NCI-H774 (cell line): ENCODE measurements at places on chromosomes 5 and 9.

GRCh38 chr5:173573126-173573960 lies 43.1 kb downstream of the BOD1 start:
- DNase-seq: peak; percentile 47

GRCh38 chr5:91225848-91226686 lies 157.1 kb downstream of the ARRDC3 start:
- no peak for DNase-seq

GRCh38 chr9:6680797-6681146 lies 35.2 kb upstream of the GLDC start:
- peak; percentile 73 for DNase-seq

DNA sequence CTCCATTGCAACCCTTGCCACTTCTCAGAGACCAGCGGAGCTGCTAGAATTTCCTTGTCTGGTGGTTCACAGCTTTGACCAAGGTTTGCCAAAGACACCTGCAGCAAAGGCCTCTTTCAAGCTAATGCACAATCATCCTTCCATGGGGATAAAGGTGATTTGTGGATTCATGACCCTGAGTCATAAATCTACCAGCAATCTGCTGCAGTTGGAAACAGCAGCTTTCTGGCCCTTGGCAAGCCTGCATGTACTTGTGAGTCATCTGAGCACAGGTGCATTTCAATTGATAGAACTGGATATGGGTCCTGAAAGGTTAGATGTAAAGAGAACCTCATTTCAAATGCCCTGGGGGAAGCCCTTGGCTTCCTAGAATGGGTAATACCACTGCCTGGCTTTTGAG lies 21.6 kb upstream of the TCF7 start:
- no peak for DNase-seq

- no peak for DNase-seq
Measured at GRCh38 chr5:169442913-169443784, 140.4 kb upstream of the SPDL1 start.

- no peak for DNase-seq
Measured at GRCh38 chr5:179309751-179310320, 35.4 kb downstream of the ADAMTS2 start.

GRCh38 chr5:81401266-81401665 lies 7.3 kb upstream of the ACOT12 start:
- no peak for DNase-seq

DNA sequence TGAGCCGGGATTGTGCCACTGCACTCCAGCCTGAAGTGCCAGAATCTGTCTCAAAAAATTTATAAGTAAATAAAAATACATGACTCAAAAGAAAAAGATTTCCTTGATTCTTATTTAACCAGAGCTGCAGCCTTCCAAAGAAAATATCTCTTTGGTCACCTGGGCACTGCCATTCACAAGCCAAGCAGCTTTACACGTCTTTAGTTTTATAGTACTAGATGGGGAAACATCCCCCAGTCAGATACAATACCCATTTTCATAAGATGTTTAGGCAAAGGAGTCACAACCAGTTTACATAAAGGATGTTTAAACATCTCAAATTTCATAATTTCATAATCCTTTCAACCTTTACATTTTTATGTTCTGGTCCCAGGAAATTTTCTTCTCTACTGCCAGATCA lies 13.7 kb upstream of the OXCT1 start:
- DNase-seq: no peak

DNA sequence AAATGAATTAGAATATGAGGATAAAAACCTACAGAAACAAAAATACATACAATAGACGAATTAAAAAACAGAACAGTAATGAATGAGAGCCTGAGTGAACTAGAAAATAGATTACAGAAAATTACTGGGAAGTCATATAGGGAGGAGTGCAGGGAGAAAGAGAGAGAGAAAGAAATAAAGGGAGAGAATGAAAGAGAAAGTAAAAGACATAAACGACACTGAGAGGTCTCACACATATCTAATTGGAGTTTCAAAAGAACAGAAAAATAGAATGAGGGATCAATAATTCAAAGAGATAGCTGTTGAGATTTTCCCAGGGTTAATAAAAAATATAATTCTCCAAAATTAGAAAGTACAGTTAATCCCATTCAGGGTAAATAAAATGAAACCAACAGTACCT lies 156.4 kb upstream of the FTMT start:
- DNase-seq: no peak

DNA sequence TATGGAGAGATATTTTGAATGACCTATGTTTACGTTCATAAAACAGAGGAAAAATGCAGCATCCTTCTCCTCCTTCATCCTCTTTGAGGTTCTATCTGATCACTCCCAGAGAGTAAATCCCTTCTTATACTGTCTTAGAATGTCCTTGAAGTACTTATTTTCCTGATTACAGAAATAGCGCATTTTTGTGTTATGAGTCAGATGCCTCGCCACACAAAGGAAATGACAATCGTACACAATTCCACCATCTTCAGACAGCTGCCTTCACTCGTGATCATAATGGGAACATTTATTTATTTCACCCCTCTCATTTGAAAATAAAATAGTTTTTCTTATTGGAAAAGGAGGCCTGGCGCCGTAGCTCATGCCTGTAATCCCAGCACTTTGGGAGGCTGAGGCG lies 2.4 kb upstream of the GLT6D1 start:
- no peak for DNase-seq

DNA sequence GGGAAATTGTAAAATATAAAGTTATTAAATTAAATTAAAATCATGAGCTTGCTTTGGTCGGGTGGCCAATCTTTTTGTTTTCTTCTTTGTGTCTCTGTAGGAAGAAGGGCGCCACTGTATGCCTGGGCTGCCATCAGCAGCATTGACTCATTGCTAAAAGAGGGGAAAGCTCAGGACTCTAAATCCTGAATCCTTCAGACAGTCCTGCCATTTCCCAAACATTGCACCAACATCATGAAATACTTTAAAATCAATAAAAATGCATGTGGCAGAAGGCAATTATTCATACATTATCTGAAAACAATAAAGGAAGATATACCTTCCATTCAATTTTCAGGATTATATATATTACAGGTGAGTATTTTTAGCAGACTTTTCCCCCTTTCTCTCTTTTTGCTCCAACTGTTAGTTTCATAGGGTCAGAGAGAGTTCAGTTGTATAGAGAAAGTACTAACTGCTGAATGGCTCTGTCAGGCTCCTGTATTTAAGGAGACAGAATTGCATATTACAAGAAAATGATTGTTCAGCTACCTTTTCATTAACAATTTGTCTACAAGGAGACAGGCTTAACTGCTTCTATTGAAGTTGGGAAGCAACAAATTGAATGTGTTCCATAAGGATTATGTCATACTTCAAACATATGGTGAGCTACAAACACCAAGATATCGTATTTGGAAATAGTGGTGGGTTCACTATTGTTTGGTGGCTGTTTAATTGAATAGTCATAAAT lies 95.7 kb downstream of the ATPSCKMT start:
- DNase-seq: no peak

DNA sequence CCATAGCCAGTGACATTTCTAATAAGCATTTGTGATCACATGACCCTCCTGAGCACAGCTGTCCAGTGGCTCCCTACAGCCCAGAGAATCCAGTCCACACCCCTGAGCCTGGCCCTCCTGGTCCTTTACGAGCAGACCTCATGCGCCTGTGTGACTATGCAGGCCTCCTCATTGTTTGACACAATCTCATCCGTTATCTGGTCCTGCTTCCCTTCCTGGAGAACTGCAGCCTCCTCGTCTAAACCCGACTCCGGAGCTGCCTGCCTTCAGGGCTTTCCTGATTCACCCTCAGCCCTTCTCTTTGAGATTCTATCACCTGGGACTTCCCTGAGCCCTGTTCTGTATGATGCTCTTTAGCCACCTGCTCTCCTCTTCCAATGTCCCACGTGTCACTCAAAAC lies 79.7 kb downstream of the GPR21 start:
- no peak for DNase-seq

DNA sequence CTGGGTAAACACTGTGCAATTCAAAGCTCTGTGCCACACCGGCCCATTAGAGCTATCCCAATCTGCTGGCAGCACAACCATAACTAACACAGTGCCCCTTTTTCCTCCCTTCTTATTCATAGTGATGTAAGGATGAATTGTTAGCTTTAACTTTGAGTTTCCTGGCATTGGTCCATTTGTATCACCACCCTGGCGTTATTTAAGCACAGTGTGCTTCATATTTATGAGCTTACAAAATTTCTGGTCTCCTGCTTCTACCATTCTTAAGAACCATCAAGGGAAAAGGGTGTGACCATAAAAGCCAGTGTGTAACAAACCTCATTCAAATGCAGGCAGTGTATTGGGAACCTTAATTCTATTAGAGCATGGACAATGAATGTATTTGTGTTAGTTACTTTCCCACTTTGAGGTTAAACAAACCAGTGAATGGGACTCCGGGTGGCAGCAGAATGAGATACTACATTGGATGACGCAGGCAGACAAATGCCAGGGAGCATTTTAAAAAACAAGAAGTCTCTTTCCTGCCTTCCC lies 222.6 kb downstream of the TMEM161B start:
- no peak for DNase-seq

DNA sequence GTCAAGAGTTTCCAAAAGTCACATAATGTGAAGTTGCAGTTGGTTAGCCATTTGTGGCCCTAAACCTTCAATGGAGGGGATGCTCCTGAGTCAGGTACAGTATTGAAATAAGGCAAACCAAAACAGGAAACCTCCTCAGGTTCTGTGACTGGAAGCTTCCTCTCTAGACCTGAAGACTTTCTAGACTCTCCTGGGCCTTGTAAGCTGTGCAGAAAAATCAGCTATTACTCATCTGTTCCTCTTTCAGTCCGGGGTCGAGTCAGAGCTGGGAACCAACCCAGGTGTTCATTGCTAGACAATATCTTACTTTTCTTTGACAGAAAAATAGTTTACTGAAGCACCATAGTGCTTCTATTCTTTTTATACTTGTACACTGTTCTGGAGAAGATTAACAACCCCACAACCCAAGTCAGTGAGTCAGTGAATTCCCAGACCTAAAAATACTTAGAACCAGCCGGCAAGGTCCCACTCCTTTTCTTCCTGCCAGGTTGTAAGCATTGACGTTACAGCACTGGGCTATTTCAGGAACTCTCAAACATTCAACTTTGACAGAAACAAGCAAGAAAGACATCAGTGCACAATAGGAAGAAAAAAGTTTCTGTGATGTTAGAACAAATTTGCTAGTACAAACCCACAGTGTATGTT lies 47.3 kb downstream of the FSTL4 start:
- no peak for DNase-seq

DNA sequence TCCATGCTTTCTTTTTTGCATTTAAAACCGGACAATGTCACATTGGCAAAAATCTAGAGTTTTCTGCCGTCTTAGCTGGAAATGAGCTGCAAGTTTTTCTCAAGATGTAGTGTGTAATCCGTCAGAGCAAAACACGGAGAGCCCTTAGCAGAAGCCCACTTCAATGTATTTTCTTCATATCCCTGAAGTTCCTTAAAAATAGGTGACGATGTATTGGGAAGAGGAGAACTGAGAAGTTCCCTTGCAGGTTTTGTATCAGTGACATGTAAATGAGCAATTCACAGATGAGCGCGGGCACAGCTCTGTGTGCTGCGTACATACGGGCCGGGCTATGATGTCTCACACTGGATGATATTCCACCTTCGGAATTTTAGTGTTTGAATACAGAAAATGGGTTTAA lies 14.8 kb upstream of the CLPTM1L start:
- DNase-seq: no peak

GRCh38 chr5:33890131-33891032 lies 1.4 kb downstream of the ADAMTS12 start:
- DNase-seq: no peak

- DNase-seq: no peak
Measured at GRCh38 chr5:31717561-31717960, 78.6 kb downstream of the PDZD2 start.

GRCh38 chr5:74542482-74542881 lies 98.0 kb downstream of the ENC1 start:
- DNase-seq: no peak

DNA sequence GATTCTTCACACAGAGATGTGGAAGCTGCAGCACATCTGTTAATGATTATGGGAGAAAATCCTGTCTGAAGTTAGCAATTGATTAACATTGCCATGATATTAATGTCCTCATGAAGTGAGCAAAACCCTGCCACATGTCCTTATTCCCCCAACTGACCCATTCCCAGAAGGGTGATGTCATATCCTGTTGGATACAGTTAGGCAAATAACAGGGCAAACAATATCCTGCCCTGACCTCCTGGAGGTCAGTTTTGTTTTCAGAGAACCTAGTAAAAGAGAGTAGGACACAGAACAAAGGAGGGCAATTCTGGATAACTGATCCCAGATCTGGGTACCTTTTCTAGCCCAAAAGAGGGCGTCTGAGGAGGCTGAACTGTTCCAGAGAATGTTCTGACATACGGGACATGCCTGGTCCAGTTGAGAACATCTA lies 11.0 kb downstream of the ABLIM3 start:
- DNase-seq: no peak

DNA sequence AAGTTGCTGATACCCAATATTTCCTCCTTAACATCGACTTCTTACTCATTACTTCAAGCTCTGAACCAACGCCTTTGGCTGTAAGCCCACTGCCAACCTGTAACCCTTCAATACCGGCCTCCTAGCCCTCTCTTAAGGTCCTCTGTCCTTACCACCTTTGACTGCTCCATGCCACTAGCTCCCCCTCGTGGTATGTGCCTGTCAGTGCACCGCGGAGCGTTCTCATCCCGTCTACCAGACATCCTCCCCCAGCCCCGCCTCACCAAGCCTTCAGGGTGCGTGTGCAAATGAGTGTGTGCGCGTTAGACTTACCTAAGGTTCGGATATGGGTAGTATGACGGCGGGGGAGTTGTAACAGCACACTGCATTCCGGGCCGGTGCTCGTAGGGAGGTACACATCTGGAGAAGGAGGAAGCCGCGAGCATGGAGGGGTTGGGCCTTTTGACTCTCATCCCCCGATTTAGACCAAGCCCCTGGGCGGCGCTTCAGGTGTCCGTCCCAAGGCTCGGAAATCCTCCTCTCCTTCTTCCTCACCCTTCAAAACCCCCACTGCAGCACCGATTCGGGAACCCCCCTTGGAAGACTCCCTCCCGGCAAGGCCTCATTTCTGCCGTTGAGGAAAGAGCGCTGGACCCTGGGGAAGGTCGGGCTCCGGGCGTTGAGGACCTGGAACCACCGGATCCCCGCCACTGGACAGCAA lies 2.8 kb upstream of the MYORG start:
- DNase-seq: peak; percentile 77

DNA sequence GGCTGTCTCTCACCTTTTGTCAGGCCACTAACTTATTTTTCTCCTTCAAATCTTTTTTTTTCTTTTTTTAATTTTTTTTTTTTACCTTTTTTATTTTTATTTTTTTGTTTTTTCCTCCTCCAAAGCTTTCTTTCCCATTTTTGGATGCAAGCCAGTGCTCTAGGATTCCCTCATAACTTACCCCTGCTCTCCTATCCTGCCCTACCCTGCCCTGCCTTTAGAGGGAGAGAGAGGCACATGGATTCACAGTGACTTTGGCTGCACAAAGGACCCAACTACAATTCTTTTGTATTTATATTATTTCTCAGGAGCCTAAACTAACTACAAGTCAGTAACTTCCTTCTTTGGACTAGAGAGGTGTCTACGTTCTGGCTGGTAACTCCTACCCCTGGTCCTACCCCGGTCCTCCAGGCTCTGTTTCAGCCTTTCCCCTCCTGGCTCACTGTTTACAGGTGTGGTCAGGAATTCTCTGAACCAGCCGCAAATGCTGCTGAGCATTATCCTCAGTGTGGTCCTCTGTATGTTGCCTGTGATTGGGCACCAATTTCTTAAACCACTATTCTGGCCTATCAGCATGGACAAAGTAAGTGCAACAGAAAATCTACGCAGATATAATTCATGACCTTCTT lies 8.4 kb upstream of the RUSC2 start:
- DNase-seq: no peak
